ENCODE measurements at places on chromosomes 2 and 18.
A peak's percentile ranks its signal among the peaks of the same experiment; 100 is the strongest.

DNA sequence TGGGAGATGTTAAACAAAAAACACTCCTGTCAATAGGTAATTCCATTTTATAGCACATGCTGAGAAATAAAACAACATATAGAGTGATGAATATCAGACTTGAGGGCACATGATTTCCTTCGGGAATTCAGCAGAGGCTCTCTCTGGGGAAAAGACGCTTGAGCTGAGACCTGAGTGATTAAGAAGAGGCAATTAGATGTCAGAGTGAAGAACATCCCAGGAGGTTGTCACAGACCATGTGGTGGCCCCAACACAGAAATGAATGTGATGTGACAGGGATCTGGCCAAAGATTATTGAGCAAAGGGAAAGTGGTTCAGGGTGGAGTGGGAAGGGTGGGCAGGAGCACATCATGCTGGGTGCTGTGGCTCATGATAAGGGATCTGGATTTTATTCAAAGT lies 254.7 kb downstream of the RAD51AP2 start:
- no peak for DNase-seq

DNA sequence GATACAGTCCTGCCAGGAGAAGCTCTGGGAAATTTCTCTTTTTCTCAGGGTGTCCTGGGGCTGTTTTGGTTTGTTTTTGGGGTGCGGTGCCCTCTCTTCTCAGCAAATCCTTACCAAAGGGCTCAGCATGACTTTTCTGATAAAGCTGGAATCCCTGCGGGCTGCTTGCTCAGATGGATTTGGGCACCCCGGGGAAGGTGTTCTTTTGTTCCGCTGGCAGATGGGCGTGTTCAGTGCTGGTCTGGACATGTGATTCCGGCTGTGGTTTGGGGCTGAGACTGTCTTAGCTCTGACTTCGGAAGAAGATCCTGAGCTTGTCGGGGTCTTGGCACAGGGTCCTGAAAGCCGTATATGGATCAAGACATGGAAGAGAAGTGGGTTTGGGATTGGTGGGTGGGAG lies 134.2 kb upstream of the SPRED2 start:
- DNase-seq: no peak

DNA sequence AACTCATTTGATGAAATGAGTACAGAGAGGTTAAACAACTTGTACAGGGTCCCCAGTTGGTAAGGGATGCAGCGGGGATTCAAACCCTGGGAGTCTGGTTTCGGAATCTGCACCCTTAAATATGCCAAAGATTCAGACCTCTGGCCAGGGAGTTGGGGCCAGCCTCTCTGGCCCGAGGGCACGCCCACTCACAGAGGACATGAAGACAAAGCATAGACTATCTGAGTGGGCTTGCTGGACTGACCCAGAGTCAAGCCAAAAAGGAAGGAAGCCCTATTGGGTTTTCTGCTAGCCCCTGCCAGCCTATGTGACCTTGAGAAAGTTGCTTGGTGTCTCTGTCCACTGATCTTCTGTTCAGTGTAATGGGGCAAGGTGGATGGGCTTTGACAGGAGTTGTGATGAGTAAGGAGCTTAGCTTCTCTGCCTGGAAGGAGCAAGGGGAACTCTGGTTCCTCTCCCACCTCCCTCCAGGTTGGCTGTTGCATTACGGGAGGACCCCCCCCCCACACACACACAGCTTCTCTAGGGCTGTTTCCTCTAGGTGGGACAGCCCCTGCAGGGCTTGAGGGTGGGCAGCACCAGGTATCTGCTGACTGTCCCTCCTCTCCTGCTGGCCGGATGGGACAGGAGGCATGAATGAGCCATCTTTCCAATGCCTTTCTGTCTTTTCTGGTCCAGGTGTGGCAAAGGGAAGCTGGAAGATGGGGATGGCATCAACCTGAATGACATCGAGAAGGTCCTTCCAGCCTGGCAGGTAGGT lies 131.3 kb downstream of the CTIF start:
- DNase-seq: no peak

DNA sequence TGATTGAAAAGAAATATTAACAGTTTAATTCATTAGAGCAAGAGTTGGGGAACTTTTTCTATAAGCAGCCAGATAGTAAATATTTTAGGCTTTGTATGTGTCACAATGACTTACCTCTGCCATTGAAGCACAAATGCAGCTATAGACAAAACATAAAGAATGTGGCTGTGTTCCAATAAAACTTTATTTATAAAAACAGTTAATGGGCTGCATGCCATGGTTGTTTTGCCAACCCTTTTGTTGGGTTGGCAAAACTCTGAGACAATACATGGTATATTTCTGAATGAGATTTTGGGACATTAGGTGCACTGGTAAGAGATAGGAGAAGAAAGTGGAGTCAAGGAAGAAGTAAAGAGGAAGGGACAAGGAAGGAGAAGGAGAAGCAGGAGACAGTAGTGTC lies 61.8 kb upstream of the CERS6 start:
- DNase-seq: no peak

GRCh38 chr2:46985512-46985911 lies 69.9 kb upstream of the MCFD2 start:
- DNase-seq: no peak

- no peak for DNase-seq
Observed at GRCh38 chr2:217611626-217612127, 391.1 kb downstream of the TNS1 start.

- no peak for DNase-seq
Observed at GRCh38 chr2:152920846-152921245, 202.4 kb downstream of the ARL6IP6 start.

DNA sequence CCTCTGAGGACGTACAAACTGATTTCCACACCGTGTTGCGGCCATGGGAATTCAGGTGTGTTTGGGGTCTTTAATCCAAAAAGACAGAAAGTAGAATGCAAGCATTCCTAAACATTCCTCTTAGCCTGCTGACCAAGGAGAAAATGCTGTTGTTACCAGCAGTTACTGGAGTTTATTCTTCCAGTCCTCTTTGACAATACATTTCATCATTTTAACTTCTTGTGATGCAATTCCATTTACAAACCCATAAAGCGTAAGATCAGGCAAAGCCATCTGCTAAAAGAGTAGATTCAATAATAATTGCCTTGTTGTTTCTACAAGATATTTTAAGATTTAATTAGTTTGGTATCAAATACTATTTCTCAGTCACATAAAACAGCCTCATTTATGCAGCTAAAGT lies 32.7 kb downstream of the SPIRE1 start:
- DNase-seq: no peak

GRCh38 chr2:118530976-118531375 lies 316.5 kb downstream of the EN1 start:
- DNase-seq: no peak

GRCh38 chr2:172430678-172431077 lies 3.3 kb downstream of the ITGA6 start:
- DNase-seq: no peak

DNA sequence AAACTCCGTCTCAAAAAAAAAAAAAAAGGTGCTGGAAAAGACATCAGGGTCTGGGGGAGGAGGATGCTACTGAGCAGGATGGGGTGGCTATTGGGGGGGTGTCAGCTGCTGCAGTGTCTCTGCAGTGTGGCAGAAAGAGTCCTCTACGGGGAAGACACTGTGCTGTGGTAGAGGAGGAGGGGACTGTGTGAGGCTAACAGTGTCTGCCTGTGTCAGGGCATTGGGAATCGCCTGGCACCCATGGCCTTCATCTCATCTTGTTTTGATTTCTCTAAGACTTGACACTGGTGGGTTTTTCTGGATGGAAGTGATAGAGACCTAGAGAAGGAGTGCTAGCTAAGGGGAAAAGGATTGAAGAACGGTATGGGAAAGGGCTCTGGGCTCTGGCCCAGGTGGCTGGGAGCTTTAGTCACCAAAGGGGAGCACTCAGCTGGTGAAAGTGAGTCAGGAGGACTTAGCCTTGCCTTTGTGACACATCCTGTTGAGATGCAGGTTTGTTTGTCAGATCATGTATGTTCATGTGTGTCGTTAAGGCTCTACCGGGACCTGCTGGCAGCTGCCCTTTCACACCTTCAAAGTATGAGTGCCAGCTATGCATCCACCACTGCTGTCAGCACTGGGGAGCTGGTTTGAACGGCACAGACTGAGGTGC lies 58.0 kb downstream of the FARP2 start:
- DNase-seq: no peak

- no peak for DNase-seq
Observed at GRCh38 chr2:227252831-227253230, 72.2 kb upstream of the MFF start.

- peak; percentile 28 for DNase-seq
Observed at GRCh38 chr2:36965206-36965605, 1.1 kb downstream of the STRN start.

- DNase-seq: no peak
Observed at GRCh38 chr18:23250893-23251656, 115.8 kb downstream of the CABLES1 start.

- DNase-seq: no peak
Observed at GRCh38 chr2:62939735-62940491, 110.7 kb upstream of the OTX1 start.

- no peak for DNase-seq
Observed at GRCh38 chr2:130391872-130392670, 36.2 kb downstream of the PTPN18 start.

GRCh38 chr2:133952420-133952819 lies 301.5 kb upstream of the MGAT5 start:
- DNase-seq: no peak

DNA sequence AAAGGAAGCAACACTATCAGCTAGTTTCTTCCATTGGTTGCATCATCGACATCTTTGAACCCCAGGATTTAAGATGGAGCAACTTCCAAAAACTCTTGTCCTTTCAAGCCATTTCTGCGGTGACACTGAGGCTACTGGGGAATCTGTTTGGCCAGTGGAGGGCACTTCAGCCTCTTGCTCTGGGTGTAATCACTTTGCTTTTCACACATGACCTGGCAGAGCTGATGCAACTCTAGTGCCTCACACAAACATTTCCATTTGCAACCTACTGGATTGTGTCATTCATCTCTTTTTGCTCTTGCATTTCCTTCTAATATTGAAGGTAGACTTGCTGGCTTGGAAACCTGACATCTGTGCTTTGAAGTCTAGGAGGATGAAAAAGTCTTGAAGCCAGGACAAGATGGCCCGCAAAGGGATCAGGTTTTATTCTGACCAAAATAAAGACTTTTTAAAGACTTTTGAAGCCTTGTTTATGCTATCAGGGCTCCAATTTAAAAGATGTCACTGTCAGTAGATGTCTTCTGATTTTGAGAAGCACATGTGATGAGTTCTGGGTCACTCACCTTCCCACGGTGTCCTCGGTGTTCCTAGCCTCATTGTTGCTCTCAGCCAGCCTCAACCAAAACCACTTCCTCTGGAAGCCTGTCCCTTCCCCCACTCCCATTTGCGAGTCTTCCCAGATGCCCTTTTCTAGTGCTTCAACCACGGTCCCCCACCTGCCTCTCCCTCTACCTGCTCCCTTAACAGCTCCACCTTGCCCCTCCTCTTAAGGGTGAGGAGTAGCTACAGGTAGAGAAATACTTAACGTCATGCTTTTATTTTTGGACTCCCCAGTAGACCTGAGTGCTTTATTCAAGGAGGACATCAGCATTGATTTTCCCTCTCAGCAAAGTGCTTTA lies 69.7 kb upstream of the KCNE4 start:
- DNase-seq: no peak
